Cardiac septum (tissue), 1 donor: ENCODE measurements at places on chromosomes 2 and 18.

DNA sequence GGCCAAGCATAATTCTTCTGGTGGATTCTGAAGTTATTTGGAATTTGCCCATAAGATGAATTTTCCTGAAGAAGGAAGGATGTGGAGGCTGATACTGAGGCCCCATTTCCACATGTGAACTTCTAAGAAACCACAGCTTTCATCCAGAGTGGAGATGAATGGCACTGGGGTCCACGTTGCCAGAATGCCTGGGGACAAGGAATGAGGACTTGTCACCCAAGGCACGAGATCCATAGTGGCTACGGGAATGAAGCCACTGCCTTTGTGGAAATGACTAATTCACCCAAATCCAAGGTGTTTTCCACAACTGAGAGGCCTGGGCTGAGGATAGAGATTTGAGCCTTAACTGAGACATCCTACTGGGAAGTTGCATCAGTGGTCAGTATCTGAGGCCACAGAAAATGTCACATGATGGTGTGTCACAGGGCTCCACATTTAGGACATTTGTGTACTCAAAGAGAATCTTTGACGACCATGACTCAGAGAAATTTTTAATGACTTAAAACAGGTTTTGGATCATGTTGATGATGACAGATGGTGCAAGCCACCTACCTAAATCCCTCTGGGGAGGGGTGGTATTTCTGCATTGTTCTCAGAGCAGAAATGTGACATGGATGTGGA, 286.1 kb downstream of the SOX11 start:
- DNase-seq = no peak

DNA sequence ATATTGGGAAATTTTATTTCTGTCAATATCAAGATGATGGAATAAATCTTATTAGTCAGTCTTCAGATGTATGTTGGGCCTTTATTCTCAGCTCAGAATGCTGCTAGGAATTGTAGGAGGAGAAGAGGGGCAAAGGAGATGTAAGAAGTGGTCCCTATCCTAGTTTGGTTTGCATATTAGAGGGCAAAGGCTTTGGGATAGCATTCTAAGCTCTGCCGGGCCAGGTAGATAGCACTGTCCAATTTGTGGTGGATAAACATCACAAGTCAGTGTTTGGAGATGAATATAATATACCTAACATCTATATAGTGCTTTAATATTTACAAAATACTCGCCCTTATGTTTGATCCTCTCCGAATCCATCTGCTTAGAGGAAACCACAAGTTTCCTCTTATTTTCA, 149.2 kb downstream of the GULP1 start:
- no peak for DNase-seq

DNA sequence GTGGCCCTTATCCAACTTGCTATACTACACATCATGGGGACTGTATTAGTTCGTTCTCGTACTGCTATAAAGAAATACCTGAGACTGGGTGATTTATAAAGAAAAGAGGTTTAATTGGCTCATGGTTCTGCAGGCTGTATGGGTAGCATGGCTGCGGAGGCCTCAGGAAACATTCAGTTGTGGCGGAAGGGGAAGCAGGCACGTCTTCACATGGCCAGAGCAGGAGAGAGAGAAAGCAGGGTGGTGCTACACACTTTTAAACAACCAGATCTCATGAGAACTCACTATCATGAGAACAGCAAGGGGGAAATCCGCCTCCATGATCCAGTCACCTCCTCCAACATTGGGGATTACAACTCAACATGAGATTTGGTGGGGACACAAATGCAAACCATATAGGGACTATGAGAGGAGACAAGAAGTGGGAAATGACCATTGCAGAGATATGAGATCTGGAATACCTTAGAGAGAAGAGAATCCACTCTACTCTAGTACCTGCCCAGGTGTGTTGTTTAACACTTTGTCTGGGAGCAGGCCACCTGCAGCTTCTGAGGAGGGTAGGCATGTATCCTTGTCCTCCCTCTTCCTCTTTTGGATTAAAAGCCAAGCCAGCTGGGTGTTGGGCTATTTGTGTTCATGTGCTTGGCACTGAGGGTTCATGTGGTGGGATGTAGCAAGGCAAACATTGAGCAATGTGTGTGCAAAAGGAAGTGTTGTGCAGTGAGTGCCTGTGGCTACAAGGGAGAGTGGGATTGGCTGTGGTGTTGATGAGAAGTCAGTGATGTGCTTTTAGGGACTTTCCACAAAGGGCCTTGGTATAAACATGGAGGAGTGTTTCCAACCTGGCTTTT, 22.8 kb downstream of the TTLL4 start:
- DNase-seq = peak; percentile 80

- no peak for DNase-seq
Observed at GRCh38 chr2:203824603-203825002, 43.0 kb upstream of the CTLA4 start.
